Urothelium cell line (cell line): ENCODE measurements at places on chromosomes 2 and 18.

GRCh38 chr2:144390424-144391020 is 129.4 kb downstream of the ZEB2 start:
- DNase-seq = no peak

DNA sequence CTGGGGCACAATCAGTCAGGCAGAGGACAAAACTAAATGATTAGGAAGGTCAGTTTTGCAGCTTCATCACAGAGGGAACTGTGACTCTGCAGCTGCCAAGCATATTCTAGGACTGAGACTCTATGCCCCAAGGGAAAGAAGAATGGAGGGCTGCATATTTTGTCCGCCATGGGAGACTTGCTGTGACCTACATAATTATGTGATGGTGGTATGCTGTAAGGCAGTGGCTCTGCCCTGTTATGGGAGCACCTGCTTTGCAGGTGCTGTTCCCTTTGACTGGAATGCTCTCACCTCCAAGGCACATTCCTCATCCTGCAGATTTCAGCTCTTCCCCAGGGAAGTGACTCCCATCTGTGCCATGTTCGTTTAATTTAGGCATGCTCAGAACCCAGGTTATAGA is 261.9 kb upstream of the EPHA4 start:
- no peak for DNase-seq

- DNase-seq = no peak
These were observed 356.4 kb downstream of the SLC4A3 start for GRCh38 chr2:219983836-219984235.

DNA sequence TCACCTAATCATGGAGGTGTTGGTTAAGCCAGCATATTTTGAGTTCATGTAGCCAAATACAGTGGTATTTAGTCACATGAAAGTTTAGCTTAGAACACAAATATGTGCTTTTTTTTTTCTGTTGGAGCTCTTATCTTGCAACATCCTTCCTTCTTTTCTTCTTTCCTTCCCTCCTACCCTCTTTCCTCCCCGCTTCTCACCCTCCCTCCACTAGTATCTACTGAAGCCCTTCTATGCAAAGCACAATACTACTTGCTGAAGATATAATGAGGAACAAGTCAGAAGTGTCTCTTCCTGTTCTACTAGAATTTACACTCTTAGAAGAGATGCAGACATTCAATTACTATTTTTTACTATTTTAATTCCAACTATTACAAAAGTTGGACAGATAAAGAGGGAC is 105.0 kb upstream of the ITGA4 start:
- DNase-seq = no peak

GRCh38 chr2:66717218-66717905 is 282.4 kb downstream of the MEIS1 start:
- no peak for DNase-seq

DNA sequence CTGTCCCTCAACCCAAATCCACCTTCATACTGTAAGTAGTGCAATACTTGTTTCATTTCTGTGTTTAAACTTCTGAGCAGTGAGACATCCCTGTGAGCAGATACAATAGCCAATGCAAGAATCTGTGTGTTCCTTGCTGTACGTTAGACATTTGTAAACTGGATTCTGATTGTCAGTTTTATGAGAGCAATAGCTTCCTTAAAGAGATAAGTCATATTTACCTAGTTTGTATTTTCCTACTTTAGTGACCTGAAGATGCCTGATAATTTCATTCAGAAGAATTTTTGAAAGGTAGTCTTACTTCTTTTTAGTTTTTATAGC is 90.7 kb downstream of the DPP4 start:
- no peak for DNase-seq

DNA sequence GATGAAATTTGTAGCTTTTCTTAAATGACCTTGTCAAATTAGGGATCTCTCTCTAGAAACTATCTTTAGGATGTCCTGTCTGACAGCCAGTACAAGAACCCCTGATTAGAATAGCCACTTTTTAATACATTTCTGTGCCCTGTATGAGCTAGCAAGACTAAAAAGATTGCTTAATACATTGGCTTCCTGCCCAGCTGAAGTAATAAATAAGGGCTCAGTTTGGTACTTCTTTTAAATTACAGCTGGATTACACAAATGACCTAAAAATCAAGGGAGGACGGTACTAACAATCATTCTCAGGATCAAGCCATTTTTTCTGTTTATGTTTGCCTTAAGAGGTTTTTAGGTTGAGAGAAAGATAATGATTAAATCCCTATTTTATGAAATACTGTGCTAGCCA is 11.6 kb upstream of the OLA1 start:
- no peak for DNase-seq

DNA sequence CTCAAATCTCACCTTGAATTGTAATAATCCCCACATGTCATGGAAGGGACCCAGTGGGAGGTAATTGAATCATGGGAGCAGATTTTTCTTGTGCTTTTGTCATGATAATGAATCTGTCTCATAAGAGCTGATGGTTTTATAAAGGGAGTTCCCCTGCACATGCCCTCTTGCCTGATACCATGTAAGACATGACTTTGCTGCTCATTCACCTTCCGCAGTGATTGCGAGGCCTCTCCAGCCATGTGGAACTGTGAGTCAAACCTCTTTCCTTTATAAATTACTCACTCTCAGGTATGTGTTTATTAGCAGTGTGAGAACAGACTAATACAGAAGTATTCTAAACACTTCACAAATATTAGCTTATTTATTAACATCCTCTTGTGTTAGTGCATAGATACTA is 516.7 kb downstream of the LRRTM4 start:
- no peak for DNase-seq

GRCh38 chr2:222912117-222912516 is 51.3 kb downstream of the ACSL3 start:
- DNase-seq = no peak

- DNase-seq = no peak
These were observed 56.4 kb upstream of the MGAT5 start for GRCh38 chr2:134197445-134197844.

DNA sequence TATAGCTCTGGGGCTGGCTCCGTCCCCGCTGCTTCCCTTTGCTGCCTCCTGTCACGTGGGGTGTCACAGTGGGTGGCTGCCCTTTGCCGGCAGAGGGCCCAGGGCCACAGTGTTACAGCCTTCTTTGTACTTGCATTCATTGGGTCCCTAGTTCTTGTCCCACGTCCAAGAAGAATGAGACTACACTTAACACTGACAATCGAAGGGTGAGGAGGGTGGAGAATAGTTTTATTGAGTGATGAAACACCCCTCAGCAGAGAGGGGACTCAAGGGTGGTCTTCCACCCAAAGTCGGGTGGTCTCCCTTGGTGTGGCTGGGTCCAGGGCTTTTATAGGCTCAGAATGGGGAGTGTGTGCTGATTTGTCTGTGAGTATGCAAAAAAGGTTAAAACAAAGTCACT is 1.9 kb downstream of the ATG4B start:
- DNase-seq = no peak

DNA sequence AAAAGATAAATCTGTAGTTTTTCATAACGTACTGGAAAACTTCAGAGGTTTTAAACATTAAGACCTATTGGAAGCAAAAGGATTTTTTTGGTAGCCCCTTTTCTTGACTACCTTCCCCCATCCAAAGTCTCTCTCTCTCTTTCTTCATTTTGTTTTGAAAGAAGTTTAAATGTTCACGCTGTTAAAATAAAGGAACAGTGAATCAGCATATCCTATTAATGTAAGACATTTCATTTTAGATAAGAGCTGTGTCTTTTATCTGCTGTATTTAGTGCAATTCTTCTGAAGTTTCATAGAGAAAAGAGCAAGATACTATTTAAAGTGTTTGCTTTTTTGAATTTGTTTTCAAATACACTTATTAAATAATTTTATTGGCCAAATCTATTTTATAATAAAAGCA is 205.5 kb upstream of the POU3F3 start:
- no peak for DNase-seq

GRCh38 chr2:10305715-10306114 is 3.0 kb downstream of the HPCAL1 start:
- DNase-seq = no peak

DNA sequence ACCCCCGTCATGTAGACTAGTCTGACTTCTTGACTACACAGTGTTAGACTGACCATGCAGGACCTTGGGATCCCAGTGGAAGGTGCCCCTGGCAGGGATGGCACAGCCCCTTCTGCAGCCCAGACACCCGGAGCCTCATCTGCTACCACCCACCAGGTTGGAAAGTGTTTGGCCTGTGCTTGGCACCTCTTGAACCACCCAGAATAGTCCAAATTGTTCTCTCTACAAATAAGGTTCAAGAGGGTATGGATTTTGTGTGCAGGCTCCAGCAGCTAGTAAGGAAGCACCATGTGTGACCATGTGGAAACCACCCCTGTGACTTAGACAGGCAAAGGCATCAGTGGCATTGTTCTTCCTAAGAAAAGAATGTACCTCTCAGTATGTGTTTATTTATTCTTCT is 18.4 kb downstream of the L3MBTL4 start:
- DNase-seq = no peak

GRCh38 chr2:69796174-69796573 is 33.3 kb upstream of the GMCL1 start:
- DNase-seq = no peak

DNA sequence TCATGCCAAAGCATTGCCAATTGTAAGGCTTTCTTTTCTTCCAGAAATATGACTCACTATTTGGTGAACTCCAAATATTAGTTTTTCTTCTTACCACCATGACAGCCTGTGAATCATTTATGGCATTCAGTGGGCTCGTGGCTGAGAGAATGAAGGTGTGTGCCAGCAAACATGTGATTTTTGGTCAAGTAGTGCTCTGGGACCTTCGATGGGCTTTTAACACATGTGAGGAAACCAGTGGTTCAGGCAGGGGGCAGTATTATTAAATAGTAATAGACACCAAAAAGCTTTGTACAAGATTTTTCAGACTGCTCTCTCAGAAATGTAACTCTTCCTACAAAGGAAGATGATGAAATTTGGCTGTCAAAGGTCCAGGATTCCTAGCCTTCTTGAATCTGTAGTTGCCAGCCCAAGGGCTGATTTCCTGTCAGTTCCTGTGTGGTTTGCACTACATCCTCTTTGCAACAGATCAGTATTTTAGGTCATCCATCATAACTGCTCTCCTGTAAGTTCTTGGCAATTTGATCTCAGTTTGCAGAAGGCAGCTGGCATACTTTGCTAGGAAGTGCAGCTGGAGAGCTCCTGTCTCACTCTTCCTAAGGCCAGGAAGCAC is 64.3 kb downstream of the BABAM2 start:
- DNase-seq = peak; percentile 58

DNA sequence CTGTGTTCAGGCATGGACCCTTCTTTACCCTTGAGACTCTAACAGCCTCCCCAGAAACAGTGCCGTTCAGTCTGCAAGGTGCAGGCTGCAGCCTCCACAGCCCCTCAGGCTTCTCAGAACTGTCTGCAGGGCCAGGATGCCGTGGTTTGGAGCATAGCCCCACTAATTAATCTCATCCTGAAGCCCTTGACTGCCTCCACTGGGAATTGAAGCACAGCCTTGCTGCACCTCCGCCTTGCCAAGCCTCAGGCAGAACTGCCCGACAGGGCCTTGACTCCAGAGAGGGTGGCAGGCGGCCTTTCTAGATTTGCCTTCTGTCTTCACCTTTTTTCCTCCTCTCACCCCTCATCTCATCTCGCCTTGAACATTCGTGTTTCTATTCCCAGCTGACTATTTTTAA is 119.8 kb downstream of the NRP2 start:
- DNase-seq = no peak

DNA sequence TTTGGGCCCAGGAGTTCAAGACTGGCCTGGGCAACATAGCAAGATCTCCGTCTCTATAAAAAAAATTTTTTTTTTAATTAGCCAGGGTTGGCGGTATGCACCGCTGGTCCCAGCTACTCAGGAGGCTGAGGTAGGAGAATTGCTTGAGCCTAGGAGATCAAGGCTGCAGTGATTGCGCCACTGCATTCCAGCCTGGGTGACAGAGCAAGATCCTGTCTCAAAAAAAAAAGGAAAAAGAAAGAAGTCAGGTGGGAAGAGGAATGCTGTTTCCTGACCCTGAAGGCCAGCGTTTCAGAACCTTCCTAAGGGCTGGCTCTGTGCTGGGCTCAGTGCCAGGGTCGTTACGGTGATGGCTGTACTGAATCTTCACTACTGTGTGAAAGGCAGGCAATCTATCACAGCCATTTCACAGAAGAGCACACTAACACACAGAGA is 35.0 kb upstream of the AGAP1 start:
- peak; percentile 45 for DNase-seq

DNA sequence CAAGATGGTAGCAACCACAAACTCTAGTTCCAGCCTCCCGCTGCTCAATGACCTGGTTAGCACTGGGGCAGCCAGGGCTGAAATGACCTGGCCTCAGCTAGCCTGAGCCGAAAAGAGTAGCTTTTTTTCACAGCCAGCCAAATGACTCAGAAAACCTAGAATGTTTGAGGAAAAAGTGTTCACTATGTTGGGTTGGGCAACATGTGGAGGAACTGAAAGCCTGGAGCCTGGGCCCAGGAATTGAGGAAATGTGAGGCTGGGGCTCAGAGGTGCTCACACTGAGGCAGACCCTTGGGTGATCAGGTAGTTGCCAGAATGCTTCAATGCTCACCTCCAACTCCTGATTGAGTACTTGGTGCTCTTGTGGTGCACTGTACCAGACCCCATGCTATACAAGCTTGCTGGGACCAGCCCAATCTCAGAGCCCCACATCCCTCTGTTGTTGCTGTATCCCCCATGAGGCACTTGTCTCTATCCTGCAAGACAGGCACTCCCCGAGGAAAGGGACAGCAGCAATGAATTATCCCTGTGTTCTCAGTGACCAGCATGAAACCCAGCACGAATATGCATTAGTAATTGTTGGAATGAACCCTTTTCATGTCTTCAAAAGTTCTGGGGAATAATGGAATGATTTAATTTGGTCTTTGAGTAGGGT is 116.2 kb downstream of the USP34 start:
- no peak for DNase-seq

GRCh38 chr2:70608373-70608772 is 54.7 kb upstream of the TGFA start:
- no peak for DNase-seq

DNA sequence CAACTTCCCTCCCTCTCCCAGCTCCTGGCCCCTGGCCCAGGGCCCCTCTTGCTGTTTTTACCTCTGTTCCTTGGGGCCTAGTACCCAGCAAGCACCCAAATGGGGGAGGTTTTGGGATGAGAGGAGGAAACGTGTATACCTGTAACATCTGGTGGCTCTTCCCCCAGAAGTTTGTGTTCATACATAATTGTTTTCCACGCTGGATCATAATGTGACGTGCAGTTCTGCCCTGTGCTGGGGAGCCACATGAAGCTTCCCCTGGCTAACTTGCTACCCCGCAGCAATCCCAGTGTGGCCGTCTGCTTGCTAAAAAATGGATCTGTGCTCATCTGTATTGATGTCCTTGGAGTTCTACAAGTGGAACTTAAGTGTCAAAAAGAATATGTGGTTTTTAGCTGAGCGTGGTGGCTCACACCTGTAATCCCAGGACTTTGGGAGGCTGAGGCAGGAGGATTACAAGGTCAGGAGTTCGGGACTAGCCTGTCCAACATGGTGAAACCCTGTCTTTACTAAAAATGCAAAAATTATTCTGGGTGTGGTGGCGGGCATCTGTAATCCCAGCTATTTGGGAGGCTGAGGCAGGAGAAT is 36.5 kb downstream of the ANO7 start:
- DNase-seq = no peak

GRCh38 chr2:98335271-98335670 is 11.0 kb upstream of the CNGA3 start:
- no peak for DNase-seq

GRCh38 chr2:76516861-76517573 is 806.3 kb upstream of the GCFC2 start:
- DNase-seq = no peak
